ENCODE measurements at places on chromosomes 13 and 19.

- no peak for DNase-seq
Measured at GRCh38 chr19:2627855-2628254, 74.6 kb downstream of the GNG7 start.

DNA sequence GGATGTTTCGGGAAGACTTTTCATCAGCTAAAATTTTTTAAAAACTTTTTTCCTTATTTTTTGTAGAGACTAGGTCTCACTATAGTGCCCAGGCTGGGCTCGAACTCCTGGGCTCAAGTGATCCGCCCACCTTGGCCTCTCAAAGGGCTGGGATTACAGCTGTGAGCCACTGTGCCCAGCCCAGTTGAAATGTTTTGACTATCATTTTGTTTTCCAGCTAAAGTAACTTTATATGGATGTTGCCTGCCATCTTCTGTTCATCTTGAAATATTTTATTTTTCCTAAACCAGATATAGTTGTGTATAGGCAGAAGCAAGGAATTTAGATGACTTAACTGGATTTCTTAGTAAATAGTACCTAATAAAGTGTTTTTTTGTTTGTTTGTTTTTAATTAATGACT is 7.0 kb downstream of the CAB39L start:
- no peak for DNase-seq

GRCh38 chr19:1295169-1296012 is 9.7 kb downstream of the EFNA2 start:
- DNase-seq = peak; percentile 66

DNA sequence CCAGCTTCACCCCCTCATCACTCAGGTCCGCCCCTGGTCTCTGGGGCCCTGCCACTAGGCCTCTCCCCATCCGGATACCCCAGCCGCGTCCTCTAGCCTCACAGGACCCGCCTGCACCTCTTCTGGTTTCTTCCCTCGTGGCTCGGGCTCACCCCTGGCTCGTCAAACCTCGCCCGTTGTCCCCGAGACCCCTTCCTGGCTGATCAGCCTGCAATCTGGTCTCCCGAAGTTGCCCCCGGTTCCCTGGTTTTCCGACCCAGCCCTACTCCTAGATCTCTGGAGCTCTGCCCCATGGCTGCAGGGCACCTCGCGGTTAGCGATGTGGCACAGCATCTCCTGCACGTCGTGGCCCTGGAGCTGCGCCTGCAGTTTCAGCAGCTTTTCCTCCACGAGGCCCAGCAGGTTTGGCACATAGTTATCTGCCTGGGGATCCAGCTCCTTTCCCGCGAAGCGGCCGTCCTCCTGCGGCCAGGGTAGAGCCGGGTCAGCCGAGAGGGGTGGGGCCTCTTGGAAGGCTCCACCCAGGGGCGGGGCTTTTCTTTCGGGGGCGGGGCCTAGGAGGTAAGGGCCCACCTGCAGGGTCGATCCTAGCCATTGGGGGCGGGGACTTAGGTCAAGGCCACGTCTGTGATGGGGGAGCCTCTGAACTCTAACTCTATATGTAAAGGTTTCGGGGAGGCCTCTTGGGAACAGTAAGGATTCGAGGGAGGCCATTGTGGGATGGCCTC is 2.4 kb upstream of the RGL3 start:
- peak; percentile 69 for DNase-seq

- DNase-seq = no peak
Measured at GRCh38 chr13:42021851-42022250, 26.6 kb upstream of the DGKH start.

DNA sequence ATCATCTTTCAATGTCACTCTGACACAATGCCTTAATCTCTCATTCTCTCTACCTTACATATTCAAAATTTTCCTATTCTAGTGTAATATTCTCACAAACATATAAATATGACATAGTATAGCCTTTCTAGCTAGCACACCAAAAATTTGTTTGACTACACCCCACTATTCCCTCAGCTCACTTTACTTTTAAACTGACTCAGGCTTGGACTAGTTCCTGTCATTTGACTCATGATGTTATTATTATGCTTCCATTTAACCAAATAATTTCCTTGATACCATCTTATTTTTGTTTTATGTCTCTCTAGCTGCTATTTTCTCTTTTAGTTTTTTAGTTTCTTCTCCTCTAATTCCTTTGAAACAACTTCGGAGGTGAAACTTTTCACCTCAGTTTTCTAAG is 1745.6 kb upstream of the PCDH20 start:
- no peak for DNase-seq

DNA sequence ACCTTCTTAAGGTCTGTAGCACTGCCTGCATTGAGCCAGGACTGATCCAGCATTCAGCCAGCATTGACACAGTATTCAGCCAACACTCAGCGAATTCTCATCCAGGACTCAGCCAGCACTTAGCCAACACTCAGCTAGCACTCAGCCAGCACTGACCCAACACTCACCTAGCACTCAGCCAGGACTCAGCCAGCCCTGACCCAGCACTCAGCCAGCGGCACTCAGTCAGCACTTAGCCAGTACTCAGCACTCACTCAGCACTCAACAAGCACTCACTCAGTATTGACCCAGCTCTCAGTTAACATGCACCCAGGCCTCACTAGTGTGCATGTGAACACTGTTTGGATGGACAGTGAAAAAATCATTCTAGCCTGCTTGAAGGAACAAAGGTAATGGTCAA is 55.0 kb downstream of the TSHZ3 start:
- no peak for DNase-seq

- no peak for DNase-seq
Measured at GRCh38 chr13:26837997-26838396, 77.4 kb upstream of the GPR12 start.

GRCh38 chr19:23055946-23056345 is 53.0 kb upstream of the ZNF728 start:
- DNase-seq = no peak

GRCh38 chr19:19490214-19490968 is 25.0 kb downstream of the TSSK6 start:
- peak; percentile 75 for DNase-seq

- no peak for DNase-seq
Measured at GRCh38 chr19:32859591-32859990, 10.0 kb downstream of the SLC7A9 start.

DNA sequence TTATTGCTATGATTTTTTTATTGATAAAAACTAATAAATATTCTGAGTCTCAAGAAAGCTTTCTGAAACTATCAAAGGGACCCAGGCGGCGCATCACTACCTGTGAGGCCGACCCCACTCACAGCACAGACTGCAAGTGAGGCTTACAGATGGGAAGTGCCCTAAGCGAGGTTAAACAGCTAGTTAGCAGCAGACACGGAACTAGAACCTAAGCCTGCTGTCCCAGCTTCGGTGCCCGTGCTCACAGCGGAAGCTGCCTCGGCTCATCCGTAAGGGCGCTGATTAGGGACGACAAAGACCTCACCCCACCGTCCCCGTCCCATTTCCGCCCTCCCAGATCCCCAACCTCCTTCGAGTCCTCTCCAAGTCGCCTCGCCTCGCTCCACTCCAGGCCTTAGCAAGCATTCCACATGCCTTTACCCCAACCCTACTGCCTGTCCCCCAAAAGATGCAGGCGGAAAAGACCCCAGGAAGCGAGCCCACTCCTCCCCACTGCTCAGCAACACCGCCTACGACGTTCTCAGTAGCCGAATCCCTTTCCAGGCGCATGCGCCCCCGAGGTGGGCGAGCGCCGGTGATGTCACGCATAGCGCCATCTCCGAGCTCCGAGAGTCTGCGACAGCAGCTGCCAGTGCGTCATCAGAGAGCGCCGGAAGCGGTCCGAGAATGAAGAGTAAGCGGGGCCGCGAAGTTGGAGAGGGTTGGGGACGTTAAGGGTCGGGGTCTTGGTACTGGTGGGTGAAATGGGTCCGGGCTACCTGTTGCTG is at the start of gene POP4:
Gene POP4 (plus strand): TSS at position 631 of the 767 bp plus-strand sequence. CDS start 36 bp downstream, at position 667.
- DNase-seq = peak; percentile 98
